ENCODE measurements at places on chromosomes 6 and 20.

GRCh38 chr20:15911581-15911980 is 661.7 kb downstream of the KIF16B start:
- H3K27ac ChIP-seq = no peak overlapping the region
- no peaks in the 10 kb centered on the region for H3K27me3 ChIP-seq
- DNase-seq = no peak
- H3K36me3 ChIP-seq = no peaks in the 10 kb centered on the region
- H3K4me3 ChIP-seq = no peak overlapping the region

DNA sequence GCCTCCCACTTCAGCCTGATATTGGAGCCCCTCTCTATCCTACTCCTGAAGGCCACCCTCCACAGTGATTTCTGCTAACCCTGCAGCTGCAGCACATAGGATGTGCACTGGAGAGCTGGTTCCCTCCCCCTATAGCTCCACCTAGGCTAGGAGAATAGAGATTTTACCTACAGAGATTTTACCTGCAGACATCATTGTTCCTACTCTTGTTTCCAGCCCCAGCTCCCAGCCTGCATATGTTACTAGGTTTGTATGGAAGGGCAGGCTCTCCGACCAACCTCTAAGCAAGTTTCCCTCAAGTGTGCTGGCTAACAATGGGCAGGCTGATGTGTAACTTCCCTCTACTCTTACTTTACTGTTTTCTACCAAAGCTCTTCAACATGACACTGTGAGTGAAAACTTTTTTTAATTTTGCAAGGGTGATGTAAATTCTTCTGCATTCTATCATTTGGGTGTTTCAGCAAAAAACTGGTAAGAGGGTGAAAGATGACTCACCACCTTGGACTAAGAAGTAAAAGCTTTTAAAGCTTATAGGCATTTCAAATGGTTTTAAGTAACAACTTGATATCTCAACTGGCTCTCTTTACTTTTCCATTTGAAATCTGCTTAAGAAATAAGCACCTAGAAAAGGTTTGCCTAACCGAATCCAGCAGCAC is 106.8 kb downstream of the CDK19 start:
- H3K27me3 ChIP-seq = no peaks in the 10 kb centered on the region
- no peaks in the 10 kb centered on the region for H3K4me1 ChIP-seq
- no peak overlapping the region for H3K4me3 ChIP-seq

GRCh38 chr6:115514656-115515055 is 546.0 kb downstream of the FRK start:
- no peaks in the 10 kb centered on the region for H3K27me3 ChIP-seq
- H3K36me3 ChIP-seq = no peaks in the 10 kb centered on the region
- H3K4me1 ChIP-seq = no peaks in the 10 kb centered on the region
- no peak overlapping the region for H3K4me3 ChIP-seq
- DNase-seq = no peak
- no peak overlapping the region for H3K27ac ChIP-seq

DNA sequence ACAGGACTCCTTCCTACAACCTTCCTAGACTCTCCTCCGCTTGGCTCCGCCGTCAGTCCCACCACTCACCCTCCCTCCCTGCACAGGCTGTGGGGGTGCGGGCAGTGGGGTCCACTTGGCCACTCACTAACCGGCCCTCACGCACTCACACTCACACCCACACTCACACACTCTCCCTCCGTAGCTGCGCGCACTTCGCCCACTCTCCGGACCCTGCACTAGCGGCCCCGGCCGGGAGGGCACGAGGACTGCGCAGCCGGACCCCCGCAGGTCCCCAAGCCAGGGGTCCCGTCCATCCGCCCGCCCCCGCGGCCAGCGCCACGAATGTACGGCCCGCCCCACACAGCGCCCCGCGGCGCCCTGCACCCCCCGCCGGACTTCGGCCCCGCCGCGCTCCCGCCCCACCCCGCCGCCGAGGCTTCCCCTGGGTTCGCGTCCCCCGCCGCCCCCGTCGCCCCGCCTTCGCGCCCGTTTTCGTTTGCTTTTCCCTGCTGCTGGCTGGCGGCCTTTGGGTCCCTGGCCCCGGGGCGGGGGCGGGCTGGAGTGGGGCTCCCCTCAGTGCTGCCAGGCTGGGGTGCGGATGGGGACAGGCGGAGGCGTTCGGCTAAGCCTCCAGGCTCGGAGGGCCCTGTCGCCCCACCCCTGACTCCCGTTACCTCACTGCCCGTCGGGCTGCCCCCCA is 23.0 kb upstream of the SLC22A7 start:
- H3K4me3 ChIP-seq = peak overlapping the region; percentile 41
- peaks cover 41% of the 10 kb centered on the region for H3K4me1 ChIP-seq
- H3K27ac ChIP-seq = peak overlapping the region; percentile 86
- peaks cover 21% of the 10 kb centered on the region for H3K27me3 ChIP-seq
- DNase-seq = peak; percentile 82

- DNase-seq = no peak
- no peak overlapping the region for H3K4me3 ChIP-seq
- H3K27me3 ChIP-seq = no peaks in the 10 kb centered on the region
- no peaks in the 10 kb centered on the region for H3K4me1 ChIP-seq
- H3K27ac ChIP-seq = no peak overlapping the region
- no peaks in the 10 kb centered on the region for H3K36me3 ChIP-seq
Observed at GRCh38 chr6:7445101-7445500, 55.5 kb downstream of the RIOK1 start.

DNA sequence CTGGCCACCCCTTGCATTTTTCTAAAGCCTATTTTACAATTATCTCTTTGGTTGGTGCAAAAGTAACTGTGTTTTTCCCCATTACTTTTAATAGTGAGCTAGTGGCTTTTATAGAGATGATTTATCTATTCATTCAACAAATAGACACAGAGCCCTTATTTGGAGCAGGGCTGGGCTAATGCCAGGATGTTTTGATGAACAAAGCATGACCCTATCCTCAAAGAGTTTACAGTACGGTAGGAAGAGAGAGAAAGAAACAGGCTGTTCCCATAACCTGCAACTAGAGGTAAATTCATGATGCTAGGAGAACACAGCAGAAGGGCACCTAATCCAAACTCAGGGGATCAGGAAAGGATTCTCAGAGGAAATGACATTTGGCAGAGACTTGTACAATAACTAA is 37.3 kb upstream of the UST start:
- H3K27ac ChIP-seq = no peak overlapping the region
- no peaks in the 10 kb centered on the region for H3K36me3 ChIP-seq
- H3K4me3 ChIP-seq = no peak overlapping the region
- DNase-seq = no peak
- no peaks in the 10 kb centered on the region for H3K27me3 ChIP-seq
- H3K4me1 ChIP-seq = no peaks in the 10 kb centered on the region

GRCh38 chr6:80480421-80481157 is 374.1 kb downstream of the BCKDHB start:
- no peaks in the 10 kb centered on the region for H3K27me3 ChIP-seq
- no peaks in the 10 kb centered on the region for H3K36me3 ChIP-seq
- DNase-seq = no peak

GRCh38 chr6:11758878-11759277 is 19.7 kb downstream of the ADTRP start:
- H3K36me3 ChIP-seq = no peaks in the 10 kb centered on the region
- no peaks in the 10 kb centered on the region for H3K27me3 ChIP-seq
- H3K27ac ChIP-seq = no peak overlapping the region

- H3K27ac ChIP-seq = no peak overlapping the region
- peaks cover 14% of the 10 kb centered on the region for H3K4me1 ChIP-seq
- H3K36me3 ChIP-seq = no peaks in the 10 kb centered on the region
- no peak for DNase-seq
- no peak overlapping the region for H3K4me3 ChIP-seq
Observed at GRCh38 chr20:672963-673602, 2.5 kb downstream of the SCRT2 start.

- no peaks in the 10 kb centered on the region for H3K4me1 ChIP-seq
- H3K27me3 ChIP-seq = peaks cover 4% of the 10 kb centered on the region
- no peak overlapping the region for H3K27ac ChIP-seq
- H3K4me3 ChIP-seq = no peak overlapping the region
Observed at GRCh38 chr6:51983564-51983963, 103.8 kb downstream of the PKHD1 start.

DNA sequence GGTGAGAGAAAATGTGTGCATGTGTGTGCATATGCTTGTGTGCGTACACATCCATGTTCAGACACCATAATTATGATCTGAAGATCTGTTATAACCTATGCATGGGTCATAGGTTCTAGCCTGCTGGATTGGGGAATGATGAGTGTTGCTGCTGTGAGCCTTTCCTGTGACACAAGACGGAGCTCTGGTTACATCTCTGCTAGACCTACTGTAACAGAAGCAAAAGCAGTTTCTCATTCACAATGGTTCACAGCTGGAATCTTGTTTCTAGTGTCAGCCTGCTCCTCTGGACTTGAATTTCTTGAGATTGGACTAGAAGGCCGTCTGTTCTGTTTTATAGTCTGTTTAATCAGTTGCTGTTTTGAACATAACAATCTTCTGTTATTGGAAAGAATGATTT is 40.1 kb downstream of the DEFB114 start:
- H3K4me1 ChIP-seq = no peaks in the 10 kb centered on the region
- DNase-seq = no peak
- H3K36me3 ChIP-seq = no peaks in the 10 kb centered on the region
- no peak overlapping the region for H3K27ac ChIP-seq
- no peaks in the 10 kb centered on the region for H3K27me3 ChIP-seq
- no peak overlapping the region for H3K4me3 ChIP-seq

DNA sequence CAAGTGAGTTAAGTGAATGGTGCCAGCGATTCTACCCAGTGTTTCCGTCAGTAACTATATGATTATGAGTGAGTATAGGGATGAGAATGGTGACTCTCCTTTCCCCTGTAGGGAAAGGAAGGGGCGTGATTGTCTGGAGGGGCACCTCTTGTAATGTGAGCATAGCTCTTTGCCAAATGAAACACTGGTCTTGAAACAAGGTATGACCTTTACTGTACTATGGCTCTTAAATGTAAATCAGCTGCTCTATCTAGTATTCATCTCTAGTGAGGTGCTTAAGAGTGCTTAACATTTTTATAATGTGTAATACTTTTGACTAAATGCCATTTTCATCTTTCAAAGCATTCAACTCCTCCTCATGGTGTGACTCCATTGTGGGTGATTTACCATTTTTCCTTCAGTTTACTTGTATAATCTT is 11.0 kb downstream of the PANK2 start:
- peaks cover 14% of the 10 kb centered on the region for H3K4me1 ChIP-seq
- no peak for DNase-seq
- H3K36me3 ChIP-seq = no peaks in the 10 kb centered on the region
- H3K27ac ChIP-seq = no peak overlapping the region
- no peak overlapping the region for H3K4me3 ChIP-seq

Measured in transverse colon (tissue), 4 donors.